Activated T-cell treated with anti-CD3 and anti-CD28 coated beads for 4 hours (primary cell): ENCODE measurements at places on chromosomes 1 and 21.

DNA sequence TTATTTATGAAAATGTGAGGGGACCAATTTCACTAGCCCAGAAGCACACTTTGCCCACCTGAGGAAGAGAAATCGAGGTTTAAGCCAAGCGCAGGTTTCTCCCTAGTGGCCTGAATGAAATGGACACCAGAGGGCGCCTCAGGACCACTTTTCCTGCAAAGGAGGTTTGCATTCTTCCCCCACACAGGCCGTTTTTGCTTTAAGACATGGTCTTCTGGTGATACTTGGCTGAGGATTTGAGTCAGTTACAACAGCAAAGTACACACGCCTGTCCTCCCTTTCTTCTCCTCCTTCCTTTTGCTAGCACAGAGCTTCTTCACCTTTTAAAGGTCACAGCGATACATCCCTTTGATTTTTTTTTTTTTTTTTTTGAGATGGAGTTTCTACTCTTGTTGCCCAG lies 5.4 kb downstream of the PLA2G2E start:
- peak; percentile 81 for DNase-seq

DNA sequence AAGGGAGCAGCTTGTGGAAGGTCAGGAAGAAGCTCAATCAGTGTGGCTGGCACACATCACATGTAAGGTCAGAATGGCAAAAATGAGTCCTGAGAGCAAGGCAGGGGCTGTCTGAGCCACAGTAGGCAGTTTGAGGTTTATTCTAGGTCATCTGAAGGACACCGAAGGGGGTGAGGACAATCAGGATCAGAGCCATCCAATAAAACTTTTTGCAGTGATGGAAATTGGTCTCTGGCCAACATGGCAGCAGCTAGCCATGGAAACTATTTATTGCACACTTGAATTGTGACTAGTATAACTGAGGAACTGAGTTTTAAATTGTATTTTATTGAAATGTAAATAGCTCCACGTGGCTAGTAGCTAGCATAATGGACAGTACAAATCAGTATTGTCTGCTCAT lies 97.0 kb upstream of the CACNA1E start:
- no peak for DNase-seq

DNA sequence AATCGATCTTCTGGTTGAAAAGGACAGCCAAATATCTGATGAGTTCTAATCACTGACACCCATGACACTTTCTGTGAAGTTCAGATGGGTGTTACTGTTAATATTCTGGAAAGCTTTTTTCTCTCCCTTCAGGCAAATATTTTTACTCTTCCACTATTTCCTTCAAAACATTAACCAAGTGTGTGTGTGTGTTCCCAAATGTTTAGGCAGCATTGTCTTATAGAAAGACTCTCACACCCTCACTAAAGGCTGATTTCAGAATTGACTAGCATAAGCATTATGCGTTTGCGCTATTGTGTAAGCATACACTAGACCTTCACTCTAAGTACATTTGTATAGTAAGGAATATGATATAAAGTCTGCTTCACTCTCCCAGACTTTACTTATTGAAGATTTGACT lies 24.7 kb downstream of the WARS2 start:
- DNase-seq = no peak

DNA sequence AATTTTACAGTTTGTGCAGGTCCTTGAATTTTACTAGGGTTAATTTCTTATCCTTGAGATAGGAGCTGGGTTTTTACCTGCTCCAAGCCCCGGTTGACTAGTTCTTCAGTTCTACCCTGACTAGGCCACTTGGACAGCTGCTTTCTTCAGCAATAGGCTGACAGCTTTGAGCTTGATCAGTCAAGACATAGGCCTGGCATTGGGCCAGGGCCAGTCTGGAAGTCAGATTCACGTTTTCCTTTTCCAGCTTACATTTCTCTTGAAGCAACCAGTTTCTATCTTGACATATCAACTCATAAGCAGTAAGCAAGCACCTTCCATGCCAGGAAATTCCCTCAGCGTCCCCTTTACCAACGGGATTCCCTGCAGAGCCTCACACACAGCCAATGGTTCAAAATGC lies 63.7 kb upstream of the AJAP1 start:
- DNase-seq = no peak

DNA sequence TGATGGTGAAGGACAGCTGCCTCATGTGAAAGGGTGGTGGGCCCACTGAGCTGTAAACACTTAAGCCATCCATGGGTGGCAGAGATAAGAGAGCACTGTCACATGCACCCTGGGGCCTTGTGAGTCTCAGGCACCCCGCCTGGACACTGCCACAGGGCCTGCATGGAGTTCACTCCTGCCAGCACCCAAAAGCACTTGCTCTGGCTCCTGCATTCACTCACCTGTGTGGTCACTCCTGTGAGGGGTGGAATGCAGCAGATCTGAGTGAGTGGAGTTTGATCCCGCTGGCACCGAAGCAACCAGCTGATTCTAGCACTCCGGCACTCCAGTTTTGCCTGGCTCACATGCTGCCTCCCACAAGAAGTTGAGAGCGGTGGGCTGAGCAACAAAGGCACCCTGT lies 1142.1 kb upstream of the PRMT6 start:
- no peak for DNase-seq

DNA sequence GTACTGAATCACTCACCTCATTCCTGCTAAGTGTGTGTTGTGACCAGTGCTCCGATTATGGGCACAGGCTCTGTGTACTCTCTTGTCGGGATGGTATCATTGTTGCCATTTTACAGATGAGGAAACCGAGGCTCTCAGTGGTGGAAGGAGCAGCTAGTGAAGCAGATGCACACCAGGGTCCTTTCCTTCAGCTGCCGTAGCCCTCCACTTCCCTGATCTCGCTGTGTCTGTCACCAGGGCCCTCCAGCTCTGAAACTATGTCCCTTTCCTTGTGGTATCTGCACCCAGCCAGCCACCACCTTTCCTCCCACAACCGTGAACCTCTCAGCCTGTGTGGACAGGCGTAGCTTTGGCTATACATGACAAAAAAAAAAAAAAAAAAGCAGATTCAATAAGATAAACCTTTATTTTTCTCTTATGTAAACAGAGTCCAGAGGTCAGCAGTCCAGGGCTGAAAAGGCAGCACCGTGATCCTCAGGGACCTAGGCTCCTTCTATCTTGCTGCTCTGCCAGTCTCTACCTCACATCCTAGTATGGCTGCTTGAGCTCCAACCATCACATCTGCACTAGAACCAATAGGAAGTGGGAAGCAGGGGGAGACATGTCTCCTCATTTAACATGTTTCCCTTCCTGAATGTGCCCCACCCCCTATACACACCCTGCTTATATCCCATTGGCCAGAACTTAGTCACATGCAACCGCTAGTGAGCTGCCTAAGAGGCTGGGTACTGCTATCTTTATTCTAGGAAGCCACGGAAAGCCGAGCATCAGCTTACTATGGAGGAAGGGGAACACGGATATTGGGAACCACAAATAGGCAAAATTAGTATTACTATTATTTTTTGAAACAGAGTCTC lies 44.3 kb downstream of the TMEM51 start:
- no peak for DNase-seq

- DNase-seq = no peak
Measured at GRCh38 chr21:35488946-35489345, 439.8 kb upstream of the RUNX1 start.

DNA sequence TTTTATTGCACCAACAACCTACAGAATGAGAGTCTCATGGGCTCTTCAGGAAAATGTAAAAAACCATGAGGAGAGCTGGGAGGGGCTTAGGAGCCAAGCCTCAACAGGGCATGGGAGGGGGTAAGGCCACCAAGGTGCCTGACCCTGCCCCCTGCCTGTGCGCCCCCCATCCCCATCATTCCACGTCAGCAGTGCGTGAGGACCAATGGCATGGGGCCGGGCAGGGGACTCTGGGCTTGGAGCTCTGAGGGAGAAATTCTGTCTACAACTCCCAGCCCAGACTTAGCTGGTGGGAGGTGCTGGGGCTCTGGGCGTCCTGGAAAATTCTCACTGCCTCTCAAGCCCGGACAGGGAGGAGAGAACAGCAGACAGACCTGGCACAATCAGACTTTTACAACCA lies 5.2 kb upstream of the CAMK2N1 start:
- no peak for DNase-seq

- DNase-seq = no peak
Measured at GRCh38 chr1:13483946-13484345, 29.9 kb downstream of the LRRC38 start.

GRCh38 chr1:2611621-2612437 lies 21.0 kb downstream of the MMEL1 start:
- DNase-seq = no peak

- DNase-seq = no peak
Measured at GRCh38 chr1:21042929-21043605, 133.6 kb downstream of the EIF4G3 start.

GRCh38 chr1:109910963-109911798 lies 532 bp downstream of the CSF1 start:
- DNase-seq = no peak

GRCh38 chr1:186884251-186884650 lies 55.5 kb downstream of the PLA2G4A start:
- DNase-seq = no peak

- no peak for DNase-seq
Measured at GRCh38 chr1:3543076-3544039, 68.0 kb downstream of the MEGF6 start.
